Thyroid gland (tissue), 4 donors: ENCODE measurements at places on chromosomes 12 and 14. TPM values are rescaled to one million over a fixed set of nuclear protein-coding genes. Genes with fewer than 3 reads are reported as not detected.

- no peak for DNase-seq
These were observed 62.1 kb upstream of the GALNT9 start for GRCh38 chr12:132391326-132392041.

Gene NR4A1
- total RNA-seq: 156 TPM

Gene GLT1D1
- 2.6 TPM for total RNA-seq

Gene KCNH3
- 2.2 TPM for total RNA-seq

Gene OTOGL
- total RNA-seq: 0.11 TPM

Gene LACRT
- not detected for total RNA-seq

Gene TBC1D30
- 7.0 TPM for total RNA-seq

DNA sequence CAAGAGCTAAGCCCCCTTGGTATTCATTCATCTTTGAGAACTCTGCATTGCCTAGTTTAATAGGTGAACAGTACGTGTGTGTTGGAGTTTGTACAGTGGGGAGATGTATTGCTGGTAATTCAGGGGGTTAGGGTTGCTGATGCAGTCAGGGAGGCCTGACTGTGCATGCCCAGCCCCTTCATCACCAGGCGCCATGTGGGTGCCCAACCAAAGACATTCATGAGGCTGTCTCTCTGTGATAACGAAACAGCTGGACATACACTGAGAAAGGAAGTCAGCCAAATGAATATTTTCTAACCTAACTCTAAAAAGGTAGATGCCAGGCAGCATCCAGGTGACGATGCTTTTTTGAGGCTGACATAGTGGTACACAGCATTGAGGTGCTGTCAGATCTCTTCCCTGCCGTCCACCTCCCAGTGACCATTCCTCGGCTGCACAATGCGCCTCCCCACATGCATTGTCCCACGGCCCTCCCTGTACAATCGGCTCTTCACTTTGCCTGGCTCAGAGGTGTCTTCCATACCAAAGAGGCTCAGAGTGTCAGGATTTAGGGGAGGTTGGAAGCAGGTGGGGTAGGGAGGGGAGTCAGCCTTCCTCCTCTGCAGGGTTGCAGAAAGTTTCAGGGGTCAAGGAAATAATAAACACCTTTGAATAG, 19.0 kb downstream of the EML1 start:
- no peak for DNase-seq

Gene ZDHHC22
- not detected for total RNA-seq

Gene DBX2
- total RNA-seq: 0.59 TPM

Gene ENDOU
- total RNA-seq: 1.9 TPM

- DNase-seq: no peak
These were observed 165.5 kb downstream of the SLC5A8 start for GRCh38 chr12:101044512-101045059.

Gene FOXM1
- total RNA-seq: 0.54 TPM

Gene CPM
- total RNA-seq: 44.1 TPM

GRCh38 chr12:89020689-89021088, 331.6 kb downstream of the DUSP6 start:
- DNase-seq: no peak

Gene NKX2-1
- 209 TPM for total RNA-seq

DNA sequence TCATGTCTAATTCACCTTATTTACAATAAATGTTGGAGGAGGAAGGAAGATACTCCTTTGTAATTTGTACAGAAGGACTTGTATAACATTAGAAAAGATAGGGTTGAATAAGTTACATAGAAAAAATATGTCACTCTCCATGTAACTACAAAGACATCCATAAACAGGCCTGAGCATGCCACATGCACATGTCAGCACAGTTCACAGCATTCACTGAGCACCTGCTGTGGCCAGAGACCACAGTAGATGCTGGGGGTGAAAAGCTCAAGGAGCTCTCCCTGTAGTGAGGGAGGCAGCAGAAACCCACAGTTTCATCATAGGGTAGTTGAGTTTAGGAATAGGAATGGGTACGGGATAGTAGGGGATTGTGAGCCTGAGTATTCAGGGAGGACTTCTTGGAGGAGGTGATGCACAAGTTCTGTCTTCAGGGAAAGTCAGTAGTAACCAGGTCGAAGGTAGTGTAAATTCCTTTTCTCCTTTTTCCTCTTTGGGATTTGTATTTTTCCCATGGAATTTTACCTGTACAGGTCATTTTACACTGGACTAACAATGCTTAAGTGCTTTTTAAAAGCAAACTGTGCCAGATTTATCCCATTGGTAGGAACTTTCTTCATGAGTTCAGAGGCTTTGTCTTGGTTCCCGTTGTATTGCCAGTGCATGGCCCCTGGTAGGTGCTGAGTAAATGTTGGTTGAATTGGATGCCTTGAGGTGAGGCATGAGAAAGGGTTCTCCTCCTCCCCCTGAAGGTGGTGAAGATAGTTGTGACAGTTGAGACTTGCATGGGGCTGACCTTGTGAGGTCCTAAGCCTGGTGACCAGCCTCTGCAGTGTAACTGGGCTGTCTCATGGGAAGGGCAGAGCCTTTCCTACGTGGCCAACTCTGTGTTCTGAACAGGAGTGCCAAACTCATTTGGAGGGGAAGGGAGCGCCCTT, 20.2 kb downstream of the PRKCH start:
- no peak for DNase-seq

GRCh38 chr14:92998946-92999345, 76.0 kb downstream of the CHGA start:
- no peak for DNase-seq
